ENCODE measurements at places on chromosomes 6 and 20. TPM values are rescaled to one million over a fixed set of nuclear protein-coding genes. Genes with fewer than 3 reads are reported as not detected.

The C6orf118 gene
- total RNA-seq: not detected

The ADGB gene
- total RNA-seq: not detected

The PSORS1C2 gene
- total RNA-seq: not detected

The CNBD2 gene
- 6.7 TPM for total RNA-seq

The VNN1 gene
- total RNA-seq: 0.12 TPM

- H3K27ac ChIP-seq: no peak overlapping the region
- H3K4me1 ChIP-seq: no peaks in the 10 kb centered on the region
- no peaks in the 10 kb centered on the region for H3K36me3 ChIP-seq
- no peak overlapping the region for H3K4me3 ChIP-seq
- peak; percentile 10 for DNase-seq
Measured at GRCh38 chr20:13701486-13701885, 62.8 kb upstream of the TASP1 start.

- no peaks in the 10 kb centered on the region for H3K4me1 ChIP-seq
- no peak overlapping the region for H3K27ac ChIP-seq
- no peak for DNase-seq
- no peak overlapping the region for H3K4me3 ChIP-seq
- H3K36me3 ChIP-seq: no peaks in the 10 kb centered on the region
Measured at GRCh38 chr6:69813508-69813907, 16.7 kb upstream of the LMBRD1 start.

- no peak overlapping the region for H3K27ac ChIP-seq
- DNase-seq: no peak
- no peak overlapping the region for H3K4me3 ChIP-seq
- no peaks in the 10 kb centered on the region for H3K27me3 ChIP-seq
- peaks cover 5% of the 10 kb centered on the region for H3K4me1 ChIP-seq
- no peaks in the 10 kb centered on the region for H3K36me3 ChIP-seq
Measured at GRCh38 chr20:47857569-47858464, 72.5 kb upstream of the SULF2 start.

DNA sequence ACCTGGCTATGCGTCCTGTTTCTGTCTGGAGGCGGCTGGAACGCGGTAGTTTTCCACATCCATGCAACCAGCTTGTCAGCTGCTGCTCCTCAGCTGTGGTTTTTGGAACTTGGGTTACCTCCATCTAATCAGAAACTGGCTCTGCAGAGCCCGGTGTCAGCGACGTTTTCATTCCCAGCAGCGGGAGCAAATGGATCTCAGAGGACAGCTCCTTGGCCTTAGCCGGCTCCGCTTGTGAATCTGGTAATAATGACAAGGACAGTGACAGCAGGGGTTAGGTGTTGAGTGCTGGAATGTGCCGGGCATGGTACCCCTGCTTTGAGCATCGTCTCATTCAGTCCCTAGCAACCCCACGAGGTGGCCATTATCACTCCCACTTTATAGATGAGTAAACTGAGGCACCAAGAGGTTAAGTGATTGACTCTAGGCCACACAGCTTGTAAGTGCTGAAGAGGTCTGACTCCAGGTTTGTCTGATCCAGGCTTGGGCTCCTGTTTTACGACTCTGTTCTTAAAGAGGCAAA lies 1.3 kb downstream of the SLCO4A1 start:
- peak; percentile 23 for DNase-seq
- peaks cover 27% of the 10 kb centered on the region for H3K36me3 ChIP-seq
- H3K4me1 ChIP-seq: peaks cover 44% of the 10 kb centered on the region
- no peaks in the 10 kb centered on the region for H3K27me3 ChIP-seq

DNA sequence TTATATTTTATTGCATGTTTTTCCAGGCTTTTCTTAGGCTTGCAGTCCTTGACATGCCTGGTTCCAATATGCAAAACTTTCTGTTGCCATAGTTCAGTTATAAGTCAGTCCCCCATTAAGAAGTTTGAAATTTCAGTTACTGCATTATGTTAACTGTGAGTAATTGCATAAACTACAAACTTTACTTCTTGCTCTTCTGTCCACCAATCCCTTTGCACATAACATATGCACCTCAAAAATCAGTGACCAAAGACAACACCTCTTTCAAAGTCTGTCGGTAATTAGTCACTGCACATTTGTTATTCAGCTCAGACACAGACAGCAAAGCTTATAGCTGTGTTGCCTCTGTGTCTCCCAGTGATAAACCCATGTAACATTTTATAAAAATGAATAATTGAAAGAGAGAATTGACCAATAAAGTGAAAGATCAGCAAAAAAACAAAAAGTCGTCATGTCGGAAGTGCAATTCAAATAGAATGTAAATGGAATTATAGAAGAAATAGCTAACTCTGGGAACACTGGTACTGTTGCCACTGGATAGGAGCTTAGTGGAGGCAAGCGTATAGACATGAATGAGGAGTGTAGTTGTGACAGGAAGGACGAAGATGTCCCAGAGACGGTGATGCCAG lies 50.3 kb upstream of the BTBD3 start:
- H3K36me3 ChIP-seq: no peaks in the 10 kb centered on the region
- DNase-seq: no peak
- H3K4me3 ChIP-seq: no peak overlapping the region

Measured in PC-3 (cell line).